Activated CD4-positive, alpha-beta T cell treated with anti-CD3 and anti-CD28 coated beads, Interleukin-2, amount 10 ng/mL, durations not matched to agents 7 days and 5 days (primary cell): ENCODE measurements at places on chromosomes 12 and 14.

GRCh38 chr14:68982581-68982980 is 3.5 kb upstream of the ACTN1 start:
- no peak for DNase-seq

- no peak for DNase-seq
These were observed 207.3 kb downstream of the SSPN start for GRCh38 chr12:26402648-26403047.

GRCh38 chr14:102667703-102668102 is 75.3 kb downstream of the RCOR1 start:
- DNase-seq, result no peak

DNA sequence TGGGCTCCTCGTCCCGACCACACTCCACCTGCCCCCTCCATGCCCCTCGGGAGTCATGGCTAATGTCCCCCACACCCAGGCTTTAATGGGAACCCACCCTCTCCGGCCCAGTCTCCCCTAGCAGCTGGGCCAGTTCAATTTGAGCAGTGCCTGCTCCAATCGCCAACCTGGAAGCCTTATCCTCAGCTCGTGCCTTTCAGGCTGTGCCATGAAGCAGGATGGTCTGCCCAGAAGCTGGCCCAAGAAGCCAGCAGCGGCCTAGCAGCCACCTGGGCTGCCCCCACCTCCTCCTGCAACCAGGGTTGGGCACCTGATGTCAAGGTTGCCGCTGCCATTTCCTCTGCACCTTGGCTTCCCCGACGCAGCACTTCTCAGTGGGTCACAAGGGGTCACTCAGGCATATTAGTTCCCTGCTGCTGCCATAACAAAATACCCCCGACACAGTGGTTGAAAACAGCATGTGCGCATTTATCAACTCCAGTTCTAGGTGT is 2.3 kb upstream of the CLBA1 start:
- no peak for DNase-seq

DNA sequence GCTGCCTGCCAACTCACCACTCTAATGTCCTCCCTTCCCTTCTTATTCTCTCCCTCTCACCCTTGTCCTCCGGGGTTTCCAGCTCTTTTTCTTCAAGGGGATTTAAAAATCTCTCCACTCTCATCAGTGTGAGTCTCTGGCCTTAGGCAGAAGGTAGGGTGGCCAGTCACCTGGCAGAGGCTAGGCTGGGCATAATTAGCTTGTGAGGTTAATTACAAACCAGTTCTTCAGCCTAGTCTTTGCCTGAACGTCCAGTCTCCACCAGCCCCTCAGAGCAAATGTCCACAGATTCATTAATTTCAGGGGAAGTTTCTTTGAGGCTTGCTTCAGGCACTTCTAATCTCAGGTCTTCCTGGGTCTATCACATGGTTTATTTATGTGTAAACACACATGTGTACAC is 6.7 kb downstream of the KRT7 start:
- no peak for DNase-seq

GRCh38 chr12:118706437-118706836 is 274.9 kb upstream of the SRRM4 start:
- no peak for DNase-seq

- DNase-seq, result no peak
These were observed 48.3 kb downstream of the METTL25 start for GRCh38 chr12:82406651-82407050.

- DNase-seq, result no peak
These were observed 4.1 kb upstream of the CRADD start for GRCh38 chr12:93673084-93673483.

GRCh38 chr12:110004598-110004997 is 5.4 kb downstream of the ANKRD13A start:
- DNase-seq, result no peak

DNA sequence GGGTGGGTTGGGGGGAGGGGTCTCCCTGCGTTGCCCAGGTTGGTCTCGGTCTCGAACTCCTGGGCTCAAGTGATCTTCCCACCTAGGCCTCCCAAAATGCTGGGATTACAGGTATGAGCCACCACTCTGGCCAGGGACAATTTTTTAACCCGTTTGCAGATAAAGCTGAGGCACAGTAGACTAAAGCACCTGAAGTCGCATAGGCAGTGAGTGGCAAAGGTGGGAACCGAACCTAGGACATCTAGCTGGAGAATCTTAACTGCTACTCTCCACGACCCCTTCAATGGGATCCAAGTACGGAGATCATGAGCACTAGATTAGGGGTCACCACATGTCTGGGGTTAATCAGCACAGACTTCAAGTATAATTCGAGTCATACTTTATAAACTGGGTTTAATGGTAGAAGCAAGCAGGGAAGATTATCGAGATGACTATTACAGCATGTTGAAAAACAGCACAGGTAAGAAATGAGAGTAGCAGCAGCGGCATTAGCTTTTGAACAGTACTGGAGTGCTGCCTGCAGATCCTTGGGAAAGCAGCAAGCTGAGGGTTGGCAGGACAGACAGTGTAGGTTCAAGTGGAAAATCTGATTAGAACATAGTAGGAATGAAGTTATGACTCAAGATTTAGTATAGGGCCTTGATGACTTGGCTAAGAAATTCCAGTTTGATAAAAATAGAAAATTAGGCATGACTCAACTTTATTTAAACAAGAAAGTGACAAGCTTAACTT is 23.9 kb downstream of the NID2 start:
- no peak for DNase-seq

GRCh38 chr12:105960319-105961083 is 178.3 kb downstream of the NUAK1 start:
- no peak for DNase-seq

DNA sequence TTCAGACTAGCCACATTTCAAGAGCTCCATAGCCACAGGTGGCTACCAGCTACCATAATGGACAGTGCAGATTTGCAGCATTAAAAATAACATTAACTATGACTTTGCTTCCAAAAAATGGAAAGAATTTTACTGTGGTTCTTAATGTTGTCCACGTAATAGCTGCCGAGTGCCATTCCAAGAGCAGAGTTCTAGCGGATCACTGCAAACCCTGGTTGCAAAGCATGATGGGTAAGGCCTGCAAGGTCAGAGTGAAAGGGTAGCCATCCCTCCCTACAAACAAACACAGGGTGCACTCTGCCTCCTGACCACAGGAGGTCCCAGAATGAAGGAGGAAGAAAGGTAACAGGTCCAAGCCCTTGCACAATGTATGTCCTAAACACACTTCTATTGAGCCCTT is 157.6 kb downstream of the DPF3 start:
- no peak for DNase-seq
